ENCODE measurements at places on chromosomes 5 and 9. TPM values are rescaled to one million over a fixed set of nuclear protein-coding genes. Genes with fewer than 3 reads are reported as not detected.

GRCh38 chr9:105861972-105862371, 167.6 kb downstream of the TMEM38B start:
- no peak overlapping the region for H3K4me3 ChIP-seq
- H3K36me3 ChIP-seq = no peaks in the 10 kb centered on the region
- H3K4me1 ChIP-seq = peaks cover 28% of the 10 kb centered on the region

- no peak for DNase-seq
- H3K4me3 ChIP-seq = no peak overlapping the region
- peaks cover 4% of the 10 kb centered on the region for H3K27me3 ChIP-seq
- H3K4me1 ChIP-seq = peaks cover 3% of the 10 kb centered on the region
Observed at GRCh38 chr9:137331929-137332328, 29.9 kb upstream of the NRARP start.

- no peak for DNase-seq
- no peaks in the 10 kb centered on the region for H3K36me3 ChIP-seq
- no peak overlapping the region for H3K4me3 ChIP-seq
- no peaks in the 10 kb centered on the region for H3K4me1 ChIP-seq
- no peak overlapping the region for H3K27ac ChIP-seq
- H3K27me3 ChIP-seq = peaks cover 4% of the 10 kb centered on the region
Observed at GRCh38 chr5:17379100-17379951, 118.7 kb upstream of the TAF11L2 start.

GRCh38 chr9:35948901-35949318, 9.0 kb downstream of the OR2S2 start:
- H3K4me1 ChIP-seq = peaks cover 32% of the 10 kb centered on the region
- H3K4me3 ChIP-seq = no peak overlapping the region
- no peak for DNase-seq
- H3K27ac ChIP-seq = no peak overlapping the region

Gene SPEF2
- total RNA-seq = 6.5 TPM

Gene ROR2
- not detected for total RNA-seq

Gene F12
- 5.4 TPM for total RNA-seq

Gene SOX30
- total RNA-seq = 0.36 TPM

Gene TAF11L10
- not detected for total RNA-seq
